HL-60 (cell line): ENCODE measurements at places on chromosomes 16 and 17.

- no peak for DNase-seq
Measured at GRCh38 chr17:61495161-61495857, 43.1 kb downstream of the TBX4 start.

DNA sequence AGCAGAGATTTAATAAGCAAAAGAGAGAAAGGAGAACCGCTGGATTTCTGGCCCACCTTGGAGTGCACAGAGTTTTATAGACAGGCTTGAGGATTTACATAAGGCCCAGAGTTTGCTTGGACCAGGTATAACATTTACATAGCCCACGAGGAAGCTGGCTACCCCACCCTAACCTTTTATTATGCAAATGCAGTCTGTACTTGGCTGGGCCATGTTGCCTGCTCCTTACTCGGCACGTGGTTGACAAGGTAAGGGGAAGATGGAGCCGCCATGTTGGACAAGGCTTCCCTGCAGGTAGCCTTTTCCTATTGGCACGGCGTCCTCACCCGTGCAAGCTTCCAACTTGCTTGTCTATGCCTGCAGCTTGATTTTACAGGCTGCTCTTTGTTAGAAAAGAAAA, 35.2 kb upstream of the HS3ST3A1 start:
- DNase-seq = no peak

GRCh38 chr17:81687770-81688541, 4.1 kb downstream of the HGS start:
- DNase-seq = no peak

DNA sequence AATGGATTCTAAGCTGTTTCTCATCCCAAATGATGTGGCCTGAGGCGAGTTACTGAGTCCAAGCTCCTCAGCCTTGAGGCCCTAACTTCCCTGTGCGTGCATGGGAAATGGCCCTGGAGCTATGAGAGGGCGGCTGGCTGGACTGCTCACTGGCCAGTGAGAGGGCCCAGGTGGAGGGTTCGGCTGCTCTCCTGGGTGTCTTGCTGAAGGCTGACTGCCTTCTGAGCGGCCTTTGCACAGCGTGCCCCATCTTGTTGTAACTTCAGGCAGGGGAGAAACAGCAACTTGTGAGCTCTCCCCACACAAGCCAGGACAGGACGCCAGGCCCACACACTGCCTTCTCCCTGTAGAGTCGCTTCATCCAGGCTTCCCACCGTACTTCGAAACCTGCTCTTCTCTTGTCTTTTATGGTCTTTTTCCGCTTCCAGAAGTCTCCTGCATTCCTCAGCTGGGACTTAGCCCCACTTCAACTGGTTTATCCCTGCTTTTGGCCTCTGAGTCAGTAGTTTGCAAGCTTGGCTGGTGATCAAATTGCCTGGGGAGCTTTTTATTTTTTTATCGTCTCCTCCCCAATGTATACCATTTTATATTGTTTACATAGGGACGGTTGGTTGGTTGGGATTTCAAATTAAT, 13.3 kb downstream of the CDH3 start:
- no peak for DNase-seq

DNA sequence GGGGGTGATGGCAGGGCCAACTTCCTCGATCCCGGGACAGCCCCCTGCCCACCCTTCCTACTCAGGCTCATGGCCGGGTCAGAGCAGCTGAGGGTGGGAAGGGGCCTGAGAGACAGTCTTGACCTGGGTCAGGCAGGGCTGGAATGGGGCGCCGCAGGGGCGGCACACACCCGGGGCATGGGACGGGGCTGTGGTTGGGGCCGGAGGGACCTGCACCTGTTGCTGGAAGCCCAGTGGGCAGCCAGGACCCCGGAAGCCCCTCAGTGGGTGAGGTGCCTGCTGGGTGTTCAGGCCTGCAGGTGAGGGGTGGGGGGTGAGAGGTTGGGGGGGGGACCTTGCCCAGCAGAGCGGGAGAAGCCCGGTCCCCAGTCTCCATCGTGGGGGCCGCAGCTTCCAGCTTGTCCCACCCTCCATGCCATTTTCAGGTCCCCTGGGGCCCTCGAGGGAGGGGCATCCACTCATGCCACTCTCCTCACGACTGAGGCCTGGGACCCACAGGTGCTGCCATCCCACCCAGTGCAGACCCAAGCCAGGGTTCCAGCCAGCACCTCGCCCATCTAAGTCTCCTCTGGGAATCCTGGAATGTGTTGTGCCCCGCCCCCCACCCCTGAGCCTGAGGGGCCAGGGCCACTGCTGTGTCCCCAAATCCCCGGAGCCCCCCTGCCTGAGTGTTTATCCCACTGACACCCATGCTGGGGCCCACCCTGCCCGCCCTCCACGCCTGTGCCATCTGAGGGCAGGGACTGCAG, 43.4 kb upstream of the ACSF3 start:
- no peak for DNase-seq

DNA sequence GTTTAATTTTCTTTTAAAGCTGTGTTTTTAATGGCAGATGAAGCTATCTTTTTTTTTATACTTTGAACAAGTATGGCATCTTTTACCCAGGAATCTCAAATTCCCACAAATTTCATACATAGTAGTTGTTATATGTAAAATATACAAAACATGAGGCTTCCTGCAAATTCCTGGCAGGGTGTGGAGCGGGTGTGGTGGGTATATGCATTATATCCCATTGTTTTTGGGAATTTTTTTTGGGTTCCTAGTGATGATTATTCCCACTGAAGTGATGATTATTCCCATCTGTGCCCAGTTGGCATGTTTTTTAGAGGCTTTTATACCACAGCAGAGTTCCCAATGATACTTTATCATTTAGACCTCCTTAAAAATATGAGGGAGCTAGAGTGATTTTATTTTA, 320.4 kb downstream of the ZFHX3 start:
- DNase-seq = no peak

DNA sequence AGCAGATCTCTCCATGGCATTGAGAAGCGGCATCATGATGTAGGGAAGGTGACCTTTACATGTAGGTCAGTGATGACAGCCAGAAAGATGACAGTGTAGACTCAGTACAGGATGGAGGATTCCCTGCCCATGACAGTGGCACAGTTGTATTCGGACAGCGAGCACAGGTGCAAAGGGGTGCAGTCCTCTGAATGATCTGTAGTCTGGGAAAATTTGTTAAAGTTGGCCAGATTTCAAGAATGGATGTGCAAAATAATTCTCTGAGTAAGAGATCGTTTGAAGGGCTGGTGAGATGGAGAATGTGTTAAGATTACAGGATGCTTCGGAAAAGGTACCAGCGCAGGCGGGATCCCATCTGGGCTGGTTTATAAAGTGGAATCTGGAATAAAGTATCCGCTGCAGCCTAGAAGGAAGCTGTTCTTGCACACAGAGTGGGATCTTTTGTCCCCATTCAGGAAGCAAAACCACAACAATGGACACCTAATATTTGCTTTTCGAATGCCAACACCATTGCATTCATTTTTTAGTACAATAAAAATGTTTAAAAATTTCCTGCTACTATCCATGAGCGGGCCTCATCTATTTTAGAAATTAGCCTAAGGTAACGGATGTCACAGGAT, 101.2 kb downstream of the RPTOR start:
- DNase-seq = no peak

DNA sequence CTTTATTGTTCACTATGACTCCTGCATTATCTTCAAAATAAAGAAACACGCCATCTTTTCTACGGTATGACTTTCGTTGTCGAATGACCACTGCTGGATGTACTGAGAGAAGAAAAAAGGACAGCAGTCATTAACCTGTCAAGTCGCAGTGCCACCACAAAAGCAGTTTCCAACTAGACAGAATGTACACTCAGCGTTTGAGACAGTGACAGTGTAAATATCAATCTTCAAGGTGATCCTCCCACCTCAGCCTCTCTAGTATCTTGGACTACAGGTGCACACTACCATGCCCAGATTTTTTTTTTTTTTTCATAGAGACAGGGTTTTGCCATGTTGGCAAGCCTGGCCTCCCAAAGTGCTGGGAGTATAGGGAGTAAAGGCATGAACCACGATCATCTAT, 3.1 kb downstream of the RPL23 start:
- no peak for DNase-seq

GRCh38 chr16:976389-976931, 5.1 kb upstream of the SOX8 start:
- DNase-seq = no peak

DNA sequence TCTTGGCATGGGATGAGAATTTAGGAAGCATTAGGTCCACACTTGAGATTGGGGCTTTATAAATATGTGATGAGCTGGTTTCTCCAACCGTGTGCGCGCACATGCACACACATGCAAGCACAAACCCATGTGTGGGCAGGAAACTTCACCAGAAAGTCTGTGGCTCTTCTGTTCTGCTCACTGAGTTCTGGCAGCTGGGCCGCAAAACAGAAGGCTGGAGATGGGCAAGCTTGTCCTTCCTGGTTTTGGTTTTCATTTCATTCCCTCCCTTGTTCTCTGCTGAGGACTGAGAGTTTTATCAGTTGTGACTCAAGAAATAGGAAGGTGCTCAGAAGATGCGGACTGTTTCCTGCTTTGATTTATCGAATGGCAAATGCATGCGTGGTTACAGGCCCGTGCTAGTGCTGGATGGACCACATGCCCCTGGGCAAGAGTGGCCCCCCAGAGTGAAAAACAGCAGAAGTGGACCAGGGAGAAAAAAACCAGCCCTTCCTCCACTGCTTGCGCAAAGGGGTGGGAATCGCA, 14.1 kb downstream of the MAP3K14 start:
- DNase-seq = no peak

DNA sequence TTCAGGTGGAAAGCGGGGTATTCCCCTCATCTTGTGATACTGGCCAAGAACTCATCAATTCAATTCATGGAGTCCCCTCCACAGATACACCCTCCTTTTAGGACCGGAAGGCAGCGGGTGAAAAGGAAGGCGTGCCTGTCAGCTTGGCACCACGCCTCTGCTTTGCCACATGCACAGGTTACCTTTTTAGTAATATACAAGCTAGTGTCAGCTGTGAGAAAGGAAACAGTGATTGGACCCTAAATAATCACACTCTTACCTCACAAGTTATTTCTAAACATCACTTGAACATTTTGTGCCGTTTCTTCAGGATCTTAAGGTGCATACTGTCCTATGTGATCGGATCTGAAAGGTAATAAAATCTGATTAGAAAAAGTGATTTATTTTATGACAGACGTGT, 15.7 kb downstream of the ZDHHC7 start:
- no peak for DNase-seq

DNA sequence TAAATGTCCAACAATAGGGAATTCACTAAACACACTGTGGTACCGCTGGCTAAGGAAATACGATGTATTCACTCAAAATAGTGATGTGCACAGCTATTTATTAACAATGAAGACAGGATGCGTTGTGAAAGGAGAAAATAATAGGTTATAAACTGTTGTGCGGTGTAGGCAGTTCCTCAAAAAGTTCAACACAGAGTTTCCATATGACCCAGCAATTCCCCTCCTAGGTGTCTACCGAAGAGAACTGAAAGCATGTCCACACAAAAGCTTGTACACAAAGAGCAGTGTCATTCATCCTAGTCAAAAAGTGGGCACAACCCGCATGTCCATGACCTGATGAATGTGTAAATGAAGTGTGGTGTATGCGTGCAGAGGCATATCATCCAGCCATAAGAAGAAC, 1.2 kb upstream of the CES1 start:
- peak; percentile 39 for DNase-seq

- no peak for DNase-seq
Measured at GRCh38 chr16:89395150-89396142, 94.9 kb downstream of the ANKRD11 start.

DNA sequence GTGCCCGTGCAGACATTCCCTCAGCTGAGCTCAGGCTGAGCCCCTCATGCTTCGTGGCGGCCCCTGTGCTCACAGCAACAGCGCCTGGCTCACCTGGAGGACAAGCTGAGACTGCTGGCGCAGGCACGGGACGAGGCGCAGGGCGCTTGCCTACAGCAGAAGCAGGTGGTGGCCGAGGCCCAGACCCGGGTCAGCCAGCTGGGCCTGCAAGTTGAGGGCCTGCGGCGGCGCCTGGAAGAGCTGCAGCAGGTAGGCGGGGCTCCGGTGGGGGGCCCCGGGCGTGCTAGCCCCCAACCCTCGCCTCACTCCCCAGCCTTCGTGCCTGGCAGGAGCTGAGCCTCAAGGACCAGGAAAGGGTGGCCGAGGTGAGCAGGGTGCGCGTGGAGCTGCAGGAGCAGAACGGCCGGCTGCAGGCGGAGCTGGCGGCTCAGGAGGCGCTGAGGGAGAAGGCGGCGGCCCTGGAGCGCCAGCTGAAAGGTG, 1.4 kb upstream of the RAC3 start:
- DNase-seq = no peak

GRCh38 chr17:38536661-38537060, 69.1 kb downstream of the SRCIN1 start:
- DNase-seq = no peak

DNA sequence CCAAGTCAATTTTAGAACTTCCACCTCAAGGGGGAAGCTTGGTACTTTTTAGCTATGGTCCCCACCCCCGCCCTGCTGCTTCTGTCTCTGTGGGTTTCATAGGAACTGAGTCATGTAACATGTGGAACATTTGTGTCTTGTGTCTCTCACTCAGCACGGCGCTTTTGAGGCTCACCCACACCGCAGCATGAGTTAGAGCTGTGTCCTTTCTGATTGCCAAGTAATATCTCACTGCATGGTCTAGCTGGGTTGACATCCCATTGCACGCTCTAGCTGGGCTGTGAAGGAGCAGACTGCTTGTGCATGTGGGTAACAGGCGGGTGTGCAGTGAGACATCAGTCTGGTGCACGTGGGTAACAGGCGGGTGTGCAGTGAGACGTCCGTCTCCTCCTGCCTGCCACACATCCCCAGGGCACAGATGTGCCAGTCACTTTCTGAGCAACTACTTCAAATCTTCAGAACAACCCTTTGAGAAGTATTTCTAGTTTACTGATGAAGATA, 26.4 kb upstream of the SLC7A5 start:
- DNase-seq = peak; percentile 41

DNA sequence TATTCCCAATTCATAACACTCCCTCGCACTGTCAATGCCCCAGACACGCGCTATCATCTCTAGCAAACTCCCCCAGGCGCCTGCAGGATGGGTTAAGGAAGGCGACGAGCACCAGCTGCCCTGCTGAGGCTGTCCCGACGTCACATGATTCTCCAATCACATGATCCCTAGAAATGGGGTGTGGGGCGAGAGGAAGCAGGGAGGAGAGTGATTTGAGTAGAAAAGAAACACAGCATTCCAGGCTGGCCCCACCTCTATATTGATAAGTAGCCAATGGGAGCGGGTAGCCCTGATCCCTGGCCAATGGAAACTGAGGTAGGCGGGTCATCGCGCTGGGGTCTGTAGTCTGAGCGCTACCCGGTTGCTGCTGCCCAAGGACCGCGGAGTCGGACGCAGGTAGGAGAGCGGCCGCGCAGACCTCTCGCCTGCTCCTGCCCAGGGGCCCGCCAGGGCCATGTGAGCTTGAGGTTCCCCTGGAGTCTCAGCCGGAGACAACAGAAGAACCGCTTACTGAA, at the start of gene GRN:
GRN (plus strand) TSS at position 364 of the 515 bp plus-strand sequence. CDS start 3,863 bp downstream, outside the sequence.
- DNase-seq = peak; percentile 95
